H1 (cell line): ENCODE measurements at places on chromosomes 2 and 18. TPM values are rescaled to one million over a fixed set of nuclear protein-coding genes. Genes with fewer than 3 reads are reported as not detected.

CYP27A1 gene
- total RNA-seq = 3.9 and 5.4 TPM in 2 replicates

DOK1 gene
- total RNA-seq = 11.4 and 14.3 TPM in 2 replicates

GRP gene
- not detected in 2 replicates for total RNA-seq

NYAP2 gene
- total RNA-seq = not detected in 2 replicates

CD28 gene
- total RNA-seq = not detected in 2 replicates

TMEFF2 gene
- 1.5 and 3.7 TPM in 2 replicates for total RNA-seq

POTEF gene
- 0.15 and 0.24 TPM in 2 replicates for total RNA-seq

LYG1 gene
- 0.86 TPM in 1 of 2 replicates, not detected in the other for total RNA-seq

LINC00305 gene
- total RNA-seq = not detected in 2 replicates

IGFBP2 gene
- 322 and 326 TPM in 2 replicates for total RNA-seq

MC4R gene
- total RNA-seq = not detected in 2 replicates

CYRIA gene
- 8.2 and 9.8 TPM in 2 replicates for total RNA-seq

CHRNG gene
- not detected in 2 replicates for total RNA-seq

INPP5D gene
- 7.1 and 8.6 TPM in 2 replicates for total RNA-seq

OTOS gene
- total RNA-seq = 0.63 TPM in 1 of 2 replicates, not detected in the other

EFHD1 gene
- total RNA-seq = 1.5 and 3.4 TPM in 2 replicates

POTEC gene
- 0.07 and 0.19 TPM in 2 replicates for total RNA-seq

RPL37A gene
- 3,180 and 3,341 TPM in 2 replicates for total RNA-seq

MCM6 gene
- 132 and 134 TPM in 2 replicates for total RNA-seq

HOXD12 gene
- not detected in 2 replicates for total RNA-seq

WNT10A gene
- total RNA-seq = not detected in 2 replicates

SERPINB12 gene
- total RNA-seq = not detected in 2 replicates

TXNL1 gene
- total RNA-seq = 85.8 and 87.4 TPM in 2 replicates

CCBE1 gene
- total RNA-seq = 2.6 and 4.4 TPM in 2 replicates

ARHGEF4 gene
- total RNA-seq = 13.3 and 14.6 TPM in 2 replicates

PRADC1 gene
- 7.5 and 8.9 TPM in 2 replicates for total RNA-seq

TRIM54 gene
- total RNA-seq = 3.9 and 4.2 TPM in 2 replicates

AMER3 gene
- 0.19 and 0.55 TPM in 2 replicates for total RNA-seq
